ENCODE measurements at places on chromosomes 7 and 10.

GRCh38 chr10:77801474-77802161 lies 124.9 kb downstream of the DLG5 start:
- no peak for DNase-seq

- DNase-seq = no peak
These were observed 56.0 kb downstream of the COL26A1 start for GRCh38 chr7:101418694-101419093.

- DNase-seq = no peak
These were observed at the start of gene C10orf53 for GRCh38 chr10:49679480-49679893. Gene C10orf53, plus strand, starts transcription at chr10:49679651. Its CDS starts 47 bp downstream, at chr10:49679698.

DNA sequence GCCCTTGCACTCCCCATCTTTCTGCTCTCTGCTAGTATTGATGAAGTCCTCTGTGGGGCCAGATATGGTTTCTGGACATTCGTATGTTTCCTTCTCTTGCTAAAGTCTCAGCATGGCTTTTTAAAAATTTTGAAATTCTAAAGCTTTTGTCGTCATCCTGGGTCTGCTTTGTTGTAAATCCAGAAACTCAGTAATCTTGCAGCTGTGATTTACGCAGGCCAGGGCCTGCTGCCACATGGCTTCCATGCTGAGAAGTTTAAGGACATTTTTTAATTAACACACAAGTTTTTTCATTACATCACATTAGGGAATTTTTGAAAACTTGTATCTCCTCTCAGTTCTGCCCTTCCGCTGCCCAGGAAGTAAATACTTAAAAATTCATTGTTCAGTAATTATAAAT lies 686.1 kb upstream of the IGFBP3 start:
- DNase-seq = no peak

- DNase-seq = no peak
These were observed 326.9 kb downstream of the GPAM start for GRCh38 chr10:111856631-111857030.

DNA sequence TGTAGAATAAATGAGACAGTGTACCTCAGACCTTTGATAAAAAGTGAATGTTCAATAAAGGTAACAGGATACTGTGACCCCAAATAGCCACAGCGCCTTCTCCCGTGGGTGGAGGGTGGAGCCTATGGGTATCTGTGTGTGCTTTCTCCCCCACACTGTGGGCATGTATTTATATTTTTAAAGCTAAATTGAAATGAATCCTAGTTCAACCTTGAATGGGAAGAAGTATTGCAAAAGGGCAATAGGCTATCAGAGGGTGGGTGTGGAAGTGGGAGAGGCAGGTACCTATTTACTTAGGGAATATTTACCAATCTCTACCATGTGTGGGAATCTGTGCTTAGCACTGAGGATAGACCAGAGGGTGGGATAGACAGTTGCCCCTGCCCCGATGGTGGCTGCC lies 68.9 kb downstream of the PFKFB3 start:
- no peak for DNase-seq

DNA sequence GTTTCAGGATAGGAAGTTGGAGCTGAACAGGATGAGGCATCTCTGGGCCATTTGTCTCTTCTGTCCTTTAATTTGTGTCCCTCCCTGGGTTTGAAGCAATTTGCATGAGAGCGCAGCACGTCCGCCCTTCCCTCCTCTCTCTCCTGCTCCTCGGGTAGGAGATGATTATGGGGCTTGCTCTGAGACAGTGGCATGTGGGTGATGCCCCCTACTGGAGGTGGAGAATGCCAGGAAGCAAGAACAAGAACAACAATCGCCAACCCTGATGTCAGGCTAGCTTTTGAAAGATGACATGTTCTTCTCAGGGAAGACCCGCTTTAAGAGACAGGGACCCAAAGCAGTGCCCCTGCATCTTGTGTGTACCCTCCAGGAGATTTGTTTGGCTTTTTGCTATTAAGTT lies 63.9 kb upstream of the LOXL4 start:
- no peak for DNase-seq

- DNase-seq = no peak
These were observed 12.3 kb upstream of the ADRB1 start for GRCh38 chr10:114031073-114031972.

DNA sequence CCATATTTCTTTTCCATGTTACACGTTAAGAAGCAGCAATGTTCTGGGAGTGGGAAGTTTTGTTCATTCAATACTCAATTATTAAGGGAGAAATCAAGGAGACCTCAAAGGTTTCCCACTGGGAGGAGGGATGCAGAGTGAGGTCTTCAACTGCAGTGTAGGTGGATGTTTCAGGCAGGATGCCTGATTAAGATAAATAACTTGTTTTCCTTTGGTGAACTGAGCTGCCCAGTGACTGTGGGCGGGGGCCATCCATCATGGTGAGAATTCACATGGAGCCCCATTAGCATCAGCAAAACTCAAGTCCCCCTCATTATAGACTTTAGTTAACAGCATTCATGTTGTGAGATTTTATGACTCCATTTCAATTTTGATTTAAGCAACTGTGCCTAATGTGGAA lies 121.1 kb downstream of the PLPP4 start:
- no peak for DNase-seq

- DNase-seq = no peak
These were observed 8.5 kb downstream of the FAM53B start for GRCh38 chr10:124735491-124736286.

- no peak for DNase-seq
These were observed 82.1 kb downstream of the AVL9 start for GRCh38 chr7:32577421-32577820.

- no peak for DNase-seq
These were observed 195.5 kb upstream of the CCDC6 start for GRCh38 chr10:60101821-60102220.

DNA sequence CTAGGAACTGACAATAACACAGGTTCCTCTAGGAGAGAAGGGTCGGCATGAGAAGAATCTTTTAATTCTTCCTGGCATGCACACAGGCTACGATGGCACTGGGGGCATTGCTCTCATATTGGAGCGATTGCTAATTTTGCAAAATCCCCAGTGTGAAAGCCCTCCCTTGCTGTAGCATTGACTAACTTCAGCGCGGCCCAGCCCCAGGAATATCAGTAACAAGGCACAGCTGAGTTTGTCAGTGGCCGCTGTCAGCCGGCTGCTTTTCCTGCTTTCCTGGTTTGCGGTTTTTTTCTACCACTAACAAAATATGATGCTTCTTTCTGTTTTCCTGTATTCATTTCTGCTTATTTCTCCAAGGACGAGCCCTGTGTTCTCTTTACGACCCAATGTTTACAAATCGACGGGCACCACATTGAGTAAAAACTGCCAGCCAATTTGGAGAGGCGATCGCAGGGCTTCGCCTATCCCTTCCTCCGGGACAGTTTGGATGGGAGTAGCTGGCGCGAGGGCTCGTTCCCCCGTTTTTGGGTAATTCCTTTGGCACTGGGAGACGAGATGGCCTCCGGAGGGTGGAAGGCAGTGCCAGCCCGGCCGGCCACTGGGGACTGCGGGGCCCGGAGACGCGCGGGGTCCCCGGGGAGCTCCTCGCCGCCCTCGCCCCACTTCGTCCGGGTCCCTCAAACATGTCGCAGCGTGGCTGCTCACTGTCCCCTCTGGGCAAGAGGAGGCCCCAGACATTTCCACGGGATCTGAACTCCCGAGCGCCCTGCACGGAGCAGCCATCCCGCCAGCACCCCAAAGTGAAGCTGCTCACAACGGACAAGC lies 967 bp downstream of the ADARB2 start:
- DNase-seq = no peak

DNA sequence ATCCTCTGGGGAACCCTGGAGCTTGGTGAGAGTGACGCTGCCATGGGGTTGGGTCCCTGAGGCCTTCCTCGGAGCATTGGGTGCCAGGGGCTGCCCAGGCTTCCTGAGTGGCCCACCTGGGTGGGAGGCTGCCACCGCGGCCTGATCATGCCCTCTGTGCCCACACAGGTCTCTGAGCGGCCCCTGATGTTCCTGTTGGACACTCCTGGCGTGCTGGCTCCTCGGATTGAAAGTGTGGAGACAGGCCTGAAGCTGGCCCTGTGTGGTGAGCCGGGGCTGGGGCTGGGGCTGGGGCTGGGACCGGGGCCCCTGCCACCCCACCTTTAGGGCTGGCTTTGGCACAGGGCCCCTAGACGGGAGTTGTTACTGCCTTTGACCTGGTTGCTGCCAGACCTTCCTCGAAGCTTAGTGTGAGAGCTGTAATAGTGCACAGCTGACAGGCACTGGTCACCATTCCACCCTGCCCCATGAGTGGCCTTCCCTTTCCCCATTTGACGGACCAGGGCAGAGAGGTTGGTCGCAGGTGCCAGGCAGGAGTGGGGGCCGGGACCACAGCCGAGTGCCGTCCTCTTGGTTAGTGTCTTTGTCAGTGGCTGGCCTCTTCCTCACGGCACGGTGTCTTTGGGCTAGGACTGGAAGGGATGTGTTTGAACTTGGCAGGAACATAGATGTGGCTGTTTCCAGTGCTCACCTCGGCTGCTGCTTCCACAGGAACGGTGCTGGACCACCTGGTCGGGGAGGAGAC lies 8.2 kb downstream of the MTG1 start:
- DNase-seq = no peak

GRCh38 chr10:89471110-89471809 lies 56.9 kb downstream of the IFIT5 start:
- no peak for DNase-seq

- no peak for DNase-seq
These were observed 73.0 kb upstream of the ADRB1 start for GRCh38 chr10:113970641-113971040.

DNA sequence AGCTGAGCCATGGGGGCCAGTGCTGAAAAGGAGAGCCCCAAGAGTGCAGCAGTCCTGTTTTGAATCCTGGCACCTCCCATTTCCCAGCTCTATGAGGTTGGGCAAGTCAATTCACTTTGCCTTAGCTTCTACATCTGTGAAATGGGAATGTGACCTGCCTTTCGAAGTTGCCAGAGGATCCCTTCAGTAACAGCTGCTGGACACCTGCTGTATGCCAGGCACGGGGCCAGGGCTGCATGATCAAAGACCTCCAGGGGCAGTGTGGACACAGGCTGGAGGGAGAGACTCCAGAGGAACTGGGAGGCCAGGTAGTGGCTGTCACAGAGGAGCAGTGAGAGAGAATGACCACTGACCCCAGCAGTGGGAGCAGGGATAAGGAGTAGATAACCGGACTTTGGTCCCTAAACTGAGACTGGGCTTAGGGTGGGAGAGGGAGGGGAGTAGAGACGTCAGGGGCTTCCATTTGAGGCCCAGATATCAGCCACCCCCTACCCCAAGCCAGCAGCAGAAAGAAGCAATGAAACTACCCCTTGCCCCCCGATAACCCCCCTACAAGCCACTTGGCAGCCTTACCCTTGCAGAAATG lies 45.2 kb downstream of the SRRM3 start:
- no peak for DNase-seq

DNA sequence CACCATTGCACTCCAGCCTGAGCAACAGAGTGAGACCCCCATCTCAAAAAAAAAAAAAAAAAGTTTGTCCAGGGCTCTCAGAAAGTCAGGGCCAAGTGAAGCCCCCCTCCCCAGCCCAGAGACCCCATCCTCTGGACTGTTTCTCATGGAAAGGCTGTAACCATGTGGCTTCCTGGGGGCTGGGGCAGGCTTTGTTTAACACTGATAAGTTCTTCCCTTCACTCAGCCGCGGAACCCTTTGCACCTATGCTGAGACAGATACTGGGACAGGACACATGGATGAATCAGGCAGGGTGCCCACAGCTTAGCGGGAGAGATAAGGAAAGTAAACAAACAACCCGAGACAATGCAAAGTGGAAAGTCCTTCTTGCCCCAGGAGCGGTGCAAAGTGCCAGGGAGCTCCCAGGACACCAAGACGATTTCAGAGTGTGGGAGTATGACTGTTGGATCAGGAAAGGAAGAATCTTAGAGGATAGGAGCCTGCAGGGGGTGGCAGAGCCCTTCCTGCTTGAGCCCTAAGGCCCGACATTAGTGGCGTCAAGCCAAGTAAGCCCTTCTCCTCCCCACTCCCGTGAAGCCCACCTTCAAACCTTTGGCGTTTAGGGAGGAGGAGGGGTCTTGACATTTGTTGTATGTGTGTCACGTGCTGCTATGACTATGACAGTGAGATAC lies 11.6 kb downstream of the MLXIPL start:
- DNase-seq = no peak

GRCh38 chr10:19730167-19730906 lies 85.9 kb upstream of the PLXDC2 start:
- DNase-seq = no peak

GRCh38 chr10:52703898-52704297 lies 68.7 kb downstream of the MBL2 start:
- DNase-seq = no peak

DNA sequence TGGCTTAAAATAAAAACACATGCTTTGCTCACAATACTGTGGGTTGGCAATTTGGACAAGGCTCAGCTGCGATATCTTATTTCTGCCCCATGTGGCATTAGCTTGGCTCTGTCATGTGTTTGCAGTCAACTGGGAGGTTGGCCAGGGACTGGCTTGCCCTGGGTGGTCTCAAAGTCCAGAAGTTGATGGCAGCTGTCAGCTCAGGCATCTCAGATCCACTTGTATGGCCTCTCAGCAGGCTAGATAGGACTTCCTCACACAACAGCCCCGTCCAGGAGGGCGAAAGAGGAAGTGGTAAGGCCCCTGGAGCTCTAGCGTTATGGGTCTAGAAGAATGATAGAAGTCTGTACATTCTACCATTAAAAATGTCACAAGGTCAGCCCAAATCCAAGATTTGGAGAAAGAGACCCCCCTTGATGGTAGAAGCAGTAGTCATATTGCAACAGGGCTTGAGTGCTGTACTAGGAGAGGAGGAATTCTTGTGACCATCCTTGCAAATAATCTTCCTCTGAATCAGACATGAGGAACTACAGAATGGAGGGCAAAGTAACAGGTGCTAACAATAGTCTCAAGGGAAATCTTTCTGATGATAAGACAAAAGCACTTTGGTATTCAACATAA lies 166.2 kb downstream of the FAM107B start:
- no peak for DNase-seq

- no peak for DNase-seq
These were observed 275.4 kb downstream of the GRID1 start for GRCh38 chr10:86091216-86091615.

DNA sequence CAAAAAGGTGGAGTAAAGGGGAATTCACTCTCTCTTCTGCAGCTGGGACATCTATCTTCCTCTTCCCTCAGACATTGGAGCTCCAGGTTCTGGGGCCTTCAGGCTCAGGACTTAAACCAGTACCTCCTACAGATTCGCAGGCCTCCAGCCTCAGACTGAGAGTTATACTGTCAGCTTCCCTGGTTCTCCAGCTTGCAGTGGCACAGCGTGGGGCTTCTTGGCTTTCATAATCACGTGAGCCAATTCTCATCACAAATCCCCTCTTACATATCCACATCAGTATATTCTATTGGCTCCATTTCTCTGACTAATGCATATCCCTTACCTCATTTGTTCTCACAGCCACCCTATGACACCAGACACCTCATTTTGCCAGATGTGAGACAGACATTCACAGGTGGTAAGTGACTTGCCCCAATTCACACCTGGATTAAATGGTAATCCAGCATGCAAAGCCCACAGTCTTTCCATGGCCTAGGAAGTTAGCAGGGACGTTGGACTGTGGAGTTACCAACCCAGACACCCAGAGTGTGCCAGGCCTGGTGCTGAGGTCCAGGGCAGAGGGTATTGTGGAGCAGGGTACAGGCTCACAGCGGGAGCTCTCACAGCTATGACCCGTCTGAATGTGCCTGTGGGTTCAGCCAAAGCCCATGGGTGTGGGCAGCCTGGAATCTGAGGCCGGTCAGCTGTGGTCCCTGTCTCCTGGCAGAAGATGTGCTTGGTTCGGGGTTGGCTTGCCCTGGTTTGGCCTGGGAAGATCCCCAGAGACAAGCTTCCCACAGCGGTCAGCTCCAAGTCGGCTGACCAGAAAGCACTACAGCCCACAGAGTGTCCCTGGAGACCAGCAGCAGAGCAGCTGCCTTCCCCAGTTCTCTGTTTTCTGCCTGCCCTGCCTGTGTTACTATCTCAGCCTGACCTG lies 18.4 kb upstream of the ZCCHC24 start:
- no peak for DNase-seq
